ENCODE measurements at places on chromosomes 1 and 21. TPM values are rescaled to one million over a fixed set of nuclear protein-coding genes. Genes with fewer than 3 reads are reported as not detected.

UMODL1 gene
- not detected for total RNA-seq

CD1E gene
- total RNA-seq: not detected

TLR5 gene
- under 0.01 TPM for total RNA-seq

UBXN10 gene
- not detected for total RNA-seq

MMEL1 gene
- total RNA-seq: not detected

CNR2 gene
- not detected for total RNA-seq

LORICRIN gene
- not detected for total RNA-seq

Measured in cardiac atrium fibroblast (primary cell).